Stomach (tissue), 19 donors: ENCODE measurements at places on chromosomes 3 and 15. TPM values are rescaled to one million over a fixed set of nuclear protein-coding genes. Genes with fewer than 3 reads are reported as not detected.

GRCh38 chr15:63221346-63221745, 31.9 kb downstream of the RAB8B start:
- H3K27me3 ChIP-seq = no peaks in the 10 kb centered on the region
- peaks cover 34% of the 10 kb centered on the region for H3K4me1 ChIP-seq
- H3K4me3 ChIP-seq = no peak overlapping the region

GRCh38 chr15:98393471-98393870, 254.9 kb upstream of the IGF1R start:
- no peak overlapping the region for H3K4me3 ChIP-seq
- no peaks in the 10 kb centered on the region for H3K36me3 ChIP-seq
- H3K27ac ChIP-seq = no peak overlapping the region
- no peaks in the 10 kb centered on the region for H3K4me1 ChIP-seq

DNA sequence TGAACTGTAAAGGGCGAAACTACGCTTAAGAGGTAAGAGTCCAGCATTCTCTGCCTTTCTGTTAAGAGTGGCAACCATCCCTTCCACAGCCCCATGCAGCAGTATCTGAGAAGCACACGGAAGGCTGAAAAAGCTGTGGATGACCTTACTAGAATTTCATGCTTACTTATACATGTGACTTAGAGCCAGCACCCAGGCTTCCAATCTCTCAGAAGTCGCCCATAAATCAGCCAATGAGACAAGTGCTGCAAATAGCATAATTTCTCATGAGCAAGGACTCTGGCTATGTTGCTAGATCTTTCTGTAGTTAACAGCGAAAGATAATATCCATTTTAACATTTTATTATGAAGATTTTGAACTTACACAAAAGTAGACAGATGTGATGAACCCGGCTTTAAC, 65.3 kb downstream of the IGF2BP2 start:
- DNase-seq = peak; percentile 32
- H3K36me3 ChIP-seq = no peaks in the 10 kb centered on the region
- H3K27me3 ChIP-seq = no peaks in the 10 kb centered on the region
- H3K4me1 ChIP-seq = peaks cover 47% of the 10 kb centered on the region
- peak overlapping the region; percentile 21 for H3K27ac ChIP-seq
- no peak overlapping the region for H3K4me3 ChIP-seq

- H3K27ac ChIP-seq = no peak overlapping the region
- H3K36me3 ChIP-seq = no peaks in the 10 kb centered on the region
- no peaks in the 10 kb centered on the region for H3K4me1 ChIP-seq
- no peak overlapping the region for H3K4me3 ChIP-seq
- H3K27me3 ChIP-seq = peaks cover 7% of the 10 kb centered on the region
Observed at GRCh38 chr15:23642413-23643044, 5.1 kb downstream of the MAGEL2 start.

- H3K27me3 ChIP-seq = no peaks in the 10 kb centered on the region
- no peaks in the 10 kb centered on the region for H3K36me3 ChIP-seq
- H3K27ac ChIP-seq = peak overlapping the region; percentile 44
- H3K4me3 ChIP-seq = no peak overlapping the region
- DNase-seq = no peak
Observed at GRCh38 chr3:190058521-190059241, 62.0 kb downstream of the P3H2 start.

GRCh38 chr3:42613462-42613861, 13.0 kb downstream of the NKTR start:
- peaks cover 56% of the 10 kb centered on the region for H3K4me1 ChIP-seq
- DNase-seq = no peak
- peaks cover 14% of the 10 kb centered on the region for H3K36me3 ChIP-seq
- peak overlapping the region; percentile 35 for H3K27ac ChIP-seq
- no peaks in the 10 kb centered on the region for H3K27me3 ChIP-seq

GRCh38 chr3:53171827-53172505, 11.0 kb downstream of the PRKCD start:
- peak overlapping the region; percentile 40 for H3K27ac ChIP-seq
- peaks cover 18% of the 10 kb centered on the region for H3K36me3 ChIP-seq
- no peaks in the 10 kb centered on the region for H3K27me3 ChIP-seq
- H3K4me3 ChIP-seq = no peak overlapping the region

DNA sequence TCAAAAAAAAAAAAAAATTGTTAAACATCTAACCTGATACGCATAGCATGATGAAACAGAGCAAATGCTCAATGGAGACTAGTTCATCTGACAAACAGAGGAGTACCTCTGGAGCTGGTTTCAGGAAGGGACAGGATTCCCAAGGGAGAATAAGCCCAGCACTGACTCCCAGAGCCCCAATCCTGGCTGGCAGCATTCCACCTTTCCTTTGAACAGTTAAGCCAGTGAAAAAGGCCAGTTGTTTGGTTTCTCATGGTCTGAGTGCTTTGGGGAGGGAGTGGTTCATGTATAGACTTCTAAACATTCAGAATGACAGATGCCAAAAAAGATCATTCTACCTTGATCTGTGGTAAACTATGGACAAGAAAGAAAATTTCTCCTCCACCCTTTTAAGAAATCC, 277.9 kb upstream of the RARB start:
- no peak overlapping the region for H3K27ac ChIP-seq
- H3K27me3 ChIP-seq = no peaks in the 10 kb centered on the region
- DNase-seq = no peak

IL17RE gene
- total RNA-seq = 111 TPM

LXN gene
- 14.1 TPM for total RNA-seq

FBXW12 gene
- not detected for total RNA-seq
